Large intestine (tissue), 12 donors: ENCODE measurements at places on chromosomes 12 and 14. TPM values are rescaled to one million over a fixed set of nuclear protein-coding genes. Genes with fewer than 3 reads are reported as not detected.

Gene WASHC3
- polyA plus RNA-seq, result 39.9 TPM

Gene RAPGEF3
- polyA plus RNA-seq, result 7.9 TPM

Gene FAM186B
- polyA plus RNA-seq, result 0.91 TPM

Gene WDHD1
- polyA plus RNA-seq, result 8.1 TPM

Gene CLEC1A
- polyA plus RNA-seq, result 2.5 TPM
